KBM-7 (cell line): ENCODE measurements at places on chromosomes 16 and 17.

GRCh38 chr16:88570691-88571092, 489 bp downstream of the ZC3H18 start:
- DNase-seq = peak; percentile 43

GRCh38 chr16:9092282-9092977, 986 bp downstream of the HAPSTR1 start:
- no peak for DNase-seq

DNA sequence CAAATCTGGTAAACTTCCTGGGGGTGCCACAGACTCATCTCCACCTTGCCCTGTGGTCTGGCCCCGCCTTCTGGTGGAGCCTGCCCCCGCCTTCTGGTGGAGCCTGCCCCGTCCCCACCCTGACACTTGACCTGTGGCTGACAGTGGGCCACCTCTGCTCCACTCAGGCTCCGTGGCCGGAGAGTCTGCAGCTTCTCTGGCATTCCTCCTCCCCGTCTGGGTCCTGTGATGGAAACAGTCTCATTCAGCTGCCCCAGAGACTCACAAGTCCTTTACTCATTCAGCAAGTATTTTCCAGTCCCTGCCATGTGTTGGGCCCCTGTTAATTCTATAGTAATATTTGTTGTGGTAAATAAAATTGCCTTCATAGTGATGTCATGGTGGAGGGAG, 21.0 kb upstream of the G6PC1 start:
- no peak for DNase-seq

GRCh38 chr16:86500708-86501510, 9.4 kb upstream of the FOXF1 start:
- no peak for DNase-seq

DNA sequence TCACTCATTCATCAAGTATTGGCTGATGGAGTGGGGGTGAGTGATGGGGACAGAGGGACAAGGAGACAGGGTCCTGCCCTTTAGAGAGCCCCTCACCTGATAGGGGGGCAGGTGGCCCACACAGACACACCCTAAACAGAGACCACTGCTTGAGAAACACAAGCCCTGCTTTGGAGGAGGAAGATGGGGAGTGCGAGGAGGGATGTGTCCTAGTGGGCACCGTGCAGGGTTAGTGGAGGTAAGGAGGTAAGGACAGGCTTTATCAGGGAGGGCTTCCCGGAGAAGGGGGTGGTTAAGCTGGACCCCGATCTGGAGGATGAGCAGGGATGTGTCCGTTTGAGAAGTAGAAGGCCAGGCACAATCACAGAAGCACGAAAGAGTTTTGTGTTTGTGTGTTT, 8.2 kb upstream of the SMTNL2 start:
- DNase-seq = no peak

DNA sequence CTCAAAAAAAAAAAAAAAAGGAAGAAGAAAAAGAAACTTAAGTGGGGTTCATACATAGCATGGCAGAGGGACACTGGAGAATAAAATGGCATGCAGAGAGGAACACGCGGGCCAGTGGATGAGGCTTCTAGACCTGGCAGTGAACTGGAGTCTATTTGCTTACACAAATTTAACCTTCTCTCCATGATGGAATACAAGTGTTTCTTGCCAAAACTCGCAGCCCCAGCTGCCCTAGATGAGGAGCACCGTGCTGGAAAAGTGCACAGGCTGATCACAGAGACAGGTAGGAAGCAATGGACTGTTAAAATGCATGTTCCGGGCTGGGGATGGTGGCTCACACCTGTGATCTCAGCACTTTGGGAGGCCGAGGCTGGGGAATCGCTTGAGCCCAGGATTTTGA, 9.3 kb downstream of the SSTR2 start:
- no peak for DNase-seq

DNA sequence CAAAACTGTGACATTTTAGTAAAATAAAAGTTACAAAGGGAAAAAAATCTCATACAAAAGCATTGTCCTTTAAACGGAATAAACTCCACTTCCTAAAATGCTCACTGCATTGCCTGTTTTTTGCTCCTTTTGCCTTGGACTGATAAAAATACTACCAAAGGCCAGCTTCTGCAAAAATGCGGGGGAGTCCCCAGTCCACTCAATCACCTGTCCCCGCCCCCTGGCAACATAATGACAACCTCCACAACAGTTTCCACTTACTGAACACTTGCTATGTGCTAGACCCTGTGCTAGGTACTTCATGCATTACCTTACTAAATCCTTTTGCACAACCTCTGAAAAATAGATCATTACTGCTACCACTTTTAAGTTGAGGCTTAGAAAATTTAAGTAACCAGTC, 172.7 kb upstream of the CCL2 start:
- DNase-seq = no peak

DNA sequence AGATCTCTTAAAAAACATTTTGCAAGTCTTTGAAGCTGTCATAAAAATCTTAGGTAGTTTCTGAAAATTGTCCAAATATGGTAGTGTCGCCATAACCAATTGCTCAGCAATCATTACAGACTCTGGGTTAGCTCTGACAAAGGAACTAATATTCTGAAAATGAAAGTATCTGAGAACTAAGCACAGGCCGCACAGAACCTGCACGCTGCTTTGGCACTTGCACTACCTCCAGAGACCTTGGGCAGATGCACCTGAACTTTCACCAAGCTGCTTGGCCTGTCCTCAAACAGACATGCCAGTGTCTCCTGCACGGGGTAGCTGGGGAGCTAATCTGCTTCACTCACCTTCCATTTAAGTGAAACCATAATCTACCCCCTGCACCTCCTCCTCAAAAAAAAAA, 317.0 kb downstream of the MAF start:
- DNase-seq = no peak
